Tibial artery (tissue), 4 donors: ENCODE measurements at places on chromosomes 2 and 18.

DNA sequence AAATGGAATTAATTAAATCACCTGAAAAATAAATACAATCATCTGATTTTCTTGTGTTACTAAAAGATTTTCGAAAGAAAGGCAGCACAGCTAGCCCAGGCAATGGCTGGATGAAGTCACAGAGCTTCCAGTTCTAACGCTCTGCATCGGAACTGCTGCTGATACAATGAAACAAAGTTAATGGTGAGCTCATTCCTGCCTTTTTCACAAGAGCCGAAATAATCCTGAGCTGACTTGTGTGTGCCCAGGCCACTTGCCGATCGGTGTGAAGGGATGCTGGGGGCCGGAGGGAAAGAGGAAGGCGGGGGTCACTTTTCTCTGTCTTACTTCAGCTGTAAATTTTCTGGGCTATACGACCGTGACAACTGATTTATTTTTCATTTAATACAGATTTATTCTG, 149.5 kb downstream of the INO80D start:
- H3K4me1 ChIP-seq: no peaks in the 10 kb centered on the region
- no peak overlapping the region for H3K27ac ChIP-seq
- DNase-seq: no peak
- H3K36me3 ChIP-seq: no peaks in the 10 kb centered on the region

GRCh38 chr2:11984316-11985158, 238.1 kb downstream of the LPIN1 start:
- H3K4me3 ChIP-seq: no peak overlapping the region
- no peak overlapping the region for H3K27ac ChIP-seq
- H3K27me3 ChIP-seq: no peaks in the 10 kb centered on the region
- no peaks in the 10 kb centered on the region for H3K36me3 ChIP-seq
- no peaks in the 10 kb centered on the region for H3K4me1 ChIP-seq

GRCh38 chr2:29747786-29748470, 173.5 kb downstream of the ALK start:
- no peak for DNase-seq
- H3K4me1 ChIP-seq: no peaks in the 10 kb centered on the region

DNA sequence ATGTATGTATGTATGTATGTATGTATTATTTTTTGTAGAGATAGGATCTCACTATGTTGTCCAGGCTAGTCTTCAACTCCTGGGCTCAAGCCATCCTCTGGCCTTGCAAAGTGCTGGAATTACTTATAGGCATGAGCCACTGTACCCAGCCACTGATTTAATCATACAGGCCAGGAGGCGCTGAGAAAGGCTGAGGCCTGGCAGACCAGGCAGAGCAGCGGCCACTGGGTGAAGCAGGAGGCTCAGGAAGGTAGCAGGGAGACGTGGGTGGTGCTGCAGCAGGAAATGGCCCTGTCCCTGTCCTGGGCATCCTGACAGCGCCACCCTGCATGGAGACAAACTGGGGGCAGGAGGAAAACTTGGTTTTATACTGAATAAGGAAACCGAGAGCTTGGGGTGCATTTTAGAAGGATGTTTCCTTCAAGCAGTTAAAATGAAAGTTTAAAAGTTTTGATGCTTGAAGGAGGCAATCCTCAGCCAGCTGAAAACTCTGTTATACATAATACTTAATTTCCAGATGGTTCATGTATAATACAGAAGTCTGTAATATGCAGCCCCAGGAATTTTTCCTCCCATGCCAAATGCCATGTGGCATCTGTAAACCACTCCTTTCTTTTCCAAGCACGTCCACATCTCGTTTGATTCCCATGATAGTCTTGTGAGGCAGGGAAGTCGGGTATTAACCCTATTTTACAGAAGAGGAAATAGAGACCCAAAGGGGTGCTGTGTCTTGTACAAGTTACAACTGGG, 182.4 kb downstream of the CELF4 start:
- no peak overlapping the region for H3K27ac ChIP-seq
- no peaks in the 10 kb centered on the region for H3K36me3 ChIP-seq
- H3K4me1 ChIP-seq: no peaks in the 10 kb centered on the region
- no peak overlapping the region for H3K4me3 ChIP-seq
- no peak for DNase-seq

- no peaks in the 10 kb centered on the region for H3K27me3 ChIP-seq
- DNase-seq: no peak
- no peaks in the 10 kb centered on the region for H3K36me3 ChIP-seq
- H3K4me1 ChIP-seq: no peaks in the 10 kb centered on the region
- H3K4me3 ChIP-seq: no peak overlapping the region
- no peak overlapping the region for H3K27ac ChIP-seq
Measured at GRCh38 chr2:178309541-178309940, 115.2 kb downstream of the OSBPL6 start.

GRCh38 chr2:238821391-238821790, 26.5 kb upstream of the TWIST2 start:
- no peaks in the 10 kb centered on the region for H3K4me1 ChIP-seq
- H3K4me3 ChIP-seq: no peak overlapping the region
- H3K27me3 ChIP-seq: no peaks in the 10 kb centered on the region
- H3K36me3 ChIP-seq: no peaks in the 10 kb centered on the region

- H3K36me3 ChIP-seq: no peaks in the 10 kb centered on the region
- H3K4me3 ChIP-seq: no peak overlapping the region
- peaks cover 54% of the 10 kb centered on the region for H3K4me1 ChIP-seq
- H3K27me3 ChIP-seq: no peaks in the 10 kb centered on the region
- H3K27ac ChIP-seq: peak overlapping the region; percentile 59
Measured at GRCh38 chr2:98806236-98806697, 75.3 kb upstream of the MGAT4A start.
